Activated CD4-positive, alpha-beta T cell treated with anti-CD3 and anti-CD28 coated beads, Interleukin-2, Interleukin-6, amounts not matched to agents 100 ng/mL and 50 ng/mL, durations not matched to agents 16 hours and 8 hours (primary cell): ENCODE measurements at places on chromosomes 1 and 21.

DNA sequence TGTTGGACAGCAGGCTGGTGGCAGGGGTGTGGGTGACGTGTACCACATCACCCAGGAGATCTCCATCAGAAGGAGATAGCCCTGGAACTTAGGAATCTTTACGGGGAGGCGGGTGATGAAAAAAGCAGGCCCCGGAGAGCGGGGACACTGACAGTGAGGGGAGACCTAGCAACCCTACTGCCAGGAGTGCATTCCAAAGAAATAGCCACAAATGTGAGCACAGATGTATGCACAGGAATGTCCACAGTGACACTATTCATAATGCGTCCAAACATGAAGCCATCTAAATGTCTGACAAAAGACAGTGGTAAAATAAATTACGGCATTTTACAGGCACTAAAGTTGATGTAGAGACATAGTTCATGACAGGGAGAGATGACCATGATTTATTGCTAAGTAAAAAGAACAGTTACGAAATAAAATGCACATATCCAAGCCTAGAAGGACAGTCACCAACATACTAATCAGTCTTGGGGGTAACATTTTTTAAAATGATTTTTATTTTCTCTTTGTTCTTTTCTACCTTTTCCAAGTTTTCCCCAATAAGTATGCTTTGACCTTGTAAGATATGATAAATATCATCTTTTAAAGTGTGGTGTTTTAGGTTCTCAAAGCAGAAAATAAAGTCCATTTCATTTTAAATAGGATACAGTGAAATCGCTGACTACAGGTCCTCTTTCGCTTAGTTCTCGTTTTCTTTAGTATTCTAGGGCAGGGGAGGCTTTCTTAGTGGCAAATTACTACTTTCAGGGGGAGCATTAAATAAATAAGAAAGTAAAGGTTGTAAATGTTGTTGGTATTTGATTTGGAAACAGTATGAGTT lies 21.3 kb downstream of the CD247 start:
- DNase-seq: no peak

DNA sequence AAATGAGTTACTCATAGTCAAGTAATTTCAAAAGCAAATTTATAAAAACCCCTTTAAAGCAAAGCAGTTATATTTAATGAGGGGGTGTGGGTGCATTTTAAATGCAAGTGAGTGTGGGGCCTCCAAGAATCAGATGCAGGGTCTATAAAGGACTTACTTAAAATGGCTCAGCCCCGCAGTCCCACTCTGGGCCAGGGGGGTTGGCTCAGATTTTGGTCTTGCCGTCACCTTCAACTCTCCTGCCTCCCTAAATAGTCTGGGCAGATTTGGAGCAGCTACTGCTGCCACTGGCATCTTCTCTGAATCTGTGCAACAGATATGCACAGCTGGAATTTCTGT lies 16.2 kb downstream of the AMPD2 start:
- DNase-seq: no peak

DNA sequence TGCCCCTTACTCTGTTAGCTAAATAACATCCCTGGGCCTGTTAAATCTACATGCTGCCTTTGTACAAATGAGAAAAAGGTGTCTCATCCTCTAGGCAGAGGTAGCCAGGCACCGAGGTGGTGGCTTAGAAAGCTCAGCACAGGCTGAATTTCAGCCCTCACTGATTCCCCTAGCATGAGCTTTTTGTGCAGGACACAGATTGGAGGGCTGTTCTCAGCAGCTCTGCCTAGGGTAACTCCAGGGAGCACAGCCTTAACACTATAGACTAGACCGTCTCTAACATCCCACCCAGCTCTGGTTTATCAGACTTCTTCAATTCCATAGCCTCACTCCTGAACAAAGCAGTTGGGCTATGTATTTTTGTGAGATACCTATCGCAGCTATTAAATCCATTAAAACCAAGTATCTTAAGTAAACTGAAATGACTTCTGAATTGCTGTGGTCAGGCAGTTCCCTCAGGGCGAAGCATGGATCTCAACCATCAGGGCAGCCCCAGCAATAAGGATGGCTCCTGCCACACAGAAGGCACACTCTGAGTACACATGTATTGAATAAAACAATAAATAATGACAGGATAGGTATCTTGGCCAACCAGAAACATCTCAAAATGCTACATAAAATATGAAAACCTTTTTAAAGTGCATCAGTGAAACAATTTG lies 14.8 kb downstream of the S100A6 start:
- no peak for DNase-seq

DNA sequence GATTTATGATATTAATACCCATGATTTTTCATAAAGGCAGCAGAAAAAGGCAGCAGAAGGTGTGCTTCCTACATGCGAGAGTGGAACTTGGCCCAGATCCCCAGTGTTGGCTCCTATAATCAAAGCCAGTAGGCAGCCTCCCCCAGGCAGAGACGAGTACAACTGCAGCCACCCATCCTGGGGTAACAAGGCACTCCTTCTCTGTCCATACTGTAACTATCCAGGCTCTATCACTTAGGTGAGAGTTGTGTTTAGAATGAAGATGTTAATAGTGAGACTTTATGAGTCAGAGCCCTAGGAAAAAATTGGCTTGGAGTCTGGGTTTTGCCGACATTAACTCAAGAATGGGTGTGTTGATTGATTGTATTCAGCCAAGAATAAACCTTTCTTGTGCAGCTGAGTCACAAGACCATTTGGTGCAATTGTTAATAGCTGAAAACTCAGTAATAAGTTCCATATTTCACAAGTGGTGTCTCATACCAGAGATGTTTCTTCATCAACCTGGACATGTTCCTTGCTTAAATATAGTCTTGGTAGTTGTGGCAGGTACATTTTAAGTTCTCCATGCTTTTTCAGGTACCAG lies 322.3 kb downstream of the DUSP10 start:
- DNase-seq: no peak

- DNase-seq: no peak
Measured at GRCh38 chr1:105317976-105318375, 1568.3 kb downstream of the AMY1C start.

DNA sequence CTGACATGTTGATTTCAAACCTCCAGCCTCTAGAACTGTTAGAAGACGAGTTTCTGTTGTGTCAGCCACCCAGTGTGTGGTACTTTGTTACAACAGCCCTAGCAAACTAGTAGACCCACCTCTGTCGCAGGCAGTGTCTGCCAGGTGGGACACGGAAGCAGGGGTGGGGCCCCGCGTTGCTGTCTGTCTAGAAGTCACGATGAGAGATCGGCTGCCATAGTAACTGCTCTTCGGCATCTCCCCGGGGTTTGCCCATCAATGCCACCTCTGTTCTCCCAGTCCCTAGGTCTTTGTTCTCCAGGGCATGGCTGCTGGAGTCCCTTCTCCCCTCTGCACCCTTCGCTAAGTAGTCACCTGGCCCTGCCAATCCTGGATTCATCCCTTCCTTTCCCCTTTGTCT lies 15.2 kb upstream of the CLSTN1 start:
- no peak for DNase-seq

- DNase-seq: no peak
Measured at GRCh38 chr21:44589586-44590305, 2.6 kb downstream of the KRTAP10-6 start.

GRCh38 chr1:54312796-54313316 lies 93.3 kb downstream of the SSBP3 start:
- DNase-seq: no peak

DNA sequence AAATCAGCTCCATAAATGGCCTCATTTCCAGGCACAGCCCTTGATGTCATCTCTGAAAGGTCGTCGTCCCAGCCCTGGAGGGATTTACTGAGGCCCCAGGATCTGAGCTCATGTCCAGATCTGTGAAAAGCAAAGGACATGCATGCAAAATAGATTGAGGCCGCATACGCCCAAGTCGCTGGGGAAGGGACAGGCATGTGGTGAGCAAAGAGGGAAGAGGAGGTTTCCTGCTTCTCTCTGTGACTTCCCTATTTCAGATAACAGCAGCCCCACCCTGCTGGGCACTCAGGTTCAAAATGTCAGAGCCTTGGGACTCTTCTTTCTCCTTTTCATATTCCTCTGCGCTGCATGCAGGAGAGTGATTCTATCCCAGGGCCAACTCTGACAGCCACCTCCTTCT lies 197.2 kb downstream of the ADSS2 start:
- DNase-seq: no peak

- DNase-seq: no peak
Measured at GRCh38 chr1:226678251-226678650, 60.8 kb downstream of the ITPKB start.

GRCh38 chr1:96820107-96820506 lies 98.5 kb downstream of the PTBP2 start:
- DNase-seq: no peak

GRCh38 chr1:174031099-174031498 lies 8.9 kb upstream of the RC3H1 start:
- no peak for DNase-seq

DNA sequence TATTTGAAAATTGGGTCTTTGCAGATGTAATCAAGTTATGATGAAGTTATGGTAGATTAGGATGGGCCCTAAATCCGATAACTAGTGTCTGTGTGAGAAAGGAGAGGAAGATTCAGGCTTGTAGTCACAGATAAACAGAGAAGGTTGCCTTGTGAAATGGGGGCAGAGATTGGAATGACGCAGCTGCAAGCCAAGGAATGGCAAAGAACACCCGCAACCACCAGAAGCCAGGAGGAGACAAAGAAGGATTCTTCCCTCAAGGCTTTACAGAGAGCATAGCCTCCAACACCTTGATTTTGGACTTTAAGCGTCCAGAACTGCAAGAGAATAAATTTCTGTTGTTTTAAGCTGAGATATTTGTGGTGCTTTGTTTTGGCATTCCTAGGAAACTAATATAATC lies 35.4 kb upstream of the COL24A1 start:
- no peak for DNase-seq

- DNase-seq: no peak
Measured at GRCh38 chr1:184456189-184456588, 69.4 kb downstream of the C1orf21 start.

DNA sequence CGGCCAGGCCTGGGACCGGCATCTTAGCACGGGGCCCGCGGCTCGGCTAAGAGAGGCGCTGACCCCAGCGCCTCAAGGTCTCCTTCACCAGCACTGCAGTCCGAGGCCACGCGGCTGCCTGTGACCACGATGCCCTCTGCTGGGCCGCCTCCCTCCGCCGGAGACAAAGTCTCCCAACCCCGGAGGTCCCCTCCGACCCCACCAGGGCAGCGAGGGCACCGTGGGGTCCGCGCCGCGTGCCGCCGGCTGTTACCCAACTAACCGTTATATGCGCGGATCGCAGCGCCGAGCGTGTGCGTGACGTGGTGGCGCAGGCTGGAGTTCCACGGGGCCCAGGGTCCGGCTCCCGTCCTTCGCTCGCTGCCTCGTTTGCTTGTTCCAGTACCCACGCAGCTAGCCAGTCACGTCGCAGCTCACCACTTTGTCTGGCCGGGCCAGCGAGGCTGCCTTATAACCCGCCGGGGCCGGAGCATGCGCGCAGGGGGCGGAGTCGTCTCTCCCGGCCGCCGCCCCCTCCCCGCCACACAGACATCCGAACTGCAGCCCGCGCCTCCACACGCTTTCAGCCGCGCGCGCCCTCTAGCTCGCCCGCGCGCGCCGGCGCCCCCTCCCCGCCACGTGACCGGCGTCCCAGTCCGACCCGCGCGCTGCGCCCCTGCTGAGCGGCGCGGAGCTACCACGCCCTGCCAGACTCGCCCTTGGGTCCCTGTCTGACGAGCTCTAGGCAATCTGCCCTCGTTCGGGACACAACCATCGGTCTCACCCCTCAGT lies at the start of gene SLC16A1:
SLC16A1 (minus strand) TSS at position 424 of the 771 bp plus-strand sequence. CDS start 26,888 bp downstream, outside the sequence.
- peak; percentile 96 for DNase-seq

- no peak for DNase-seq
Measured at GRCh38 chr21:39660191-39660980, 47.6 kb downstream of the B3GALT5 start.

GRCh38 chr1:61993331-61993961 lies 201.2 kb upstream of the L1TD1 start:
- no peak for DNase-seq

DNA sequence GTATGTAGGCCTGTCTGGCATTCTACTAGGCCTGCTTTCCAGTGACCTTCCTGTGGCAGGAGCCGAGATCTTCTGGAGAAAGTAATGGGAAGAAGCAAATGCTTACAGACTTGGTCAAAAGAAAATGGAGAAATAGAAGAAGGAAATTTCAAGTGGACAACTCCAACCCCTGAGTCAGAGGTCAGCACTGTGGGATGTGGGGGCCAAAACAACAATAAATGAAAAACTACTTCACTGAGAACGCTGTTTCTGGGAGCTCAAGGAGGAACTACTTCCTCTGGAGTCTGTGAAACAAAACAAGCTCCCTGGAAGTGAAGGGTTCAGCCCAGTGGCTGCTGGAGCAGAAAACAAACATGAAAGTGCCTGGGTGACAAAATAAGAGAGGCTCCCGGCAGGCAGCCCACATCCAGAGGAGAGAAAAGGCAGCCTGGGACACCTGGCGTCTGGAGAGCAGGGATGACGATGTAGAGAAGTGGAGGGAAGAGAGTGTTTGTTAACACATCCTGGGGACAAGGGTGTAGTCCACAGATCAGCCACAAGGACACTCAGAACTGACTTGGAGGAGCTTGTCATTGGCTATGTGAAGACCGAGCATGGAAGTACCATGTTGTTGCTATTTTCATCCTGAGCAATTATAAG lies 355.2 kb downstream of the SMYD3 start:
- DNase-seq: no peak

GRCh38 chr1:30088594-30088993 lies 634.8 kb downstream of the MATN1 start:
- no peak for DNase-seq

GRCh38 chr1:153404768-153405167 lies 11.6 kb upstream of the S100A7A start:
- peak; percentile 66 for DNase-seq

DNA sequence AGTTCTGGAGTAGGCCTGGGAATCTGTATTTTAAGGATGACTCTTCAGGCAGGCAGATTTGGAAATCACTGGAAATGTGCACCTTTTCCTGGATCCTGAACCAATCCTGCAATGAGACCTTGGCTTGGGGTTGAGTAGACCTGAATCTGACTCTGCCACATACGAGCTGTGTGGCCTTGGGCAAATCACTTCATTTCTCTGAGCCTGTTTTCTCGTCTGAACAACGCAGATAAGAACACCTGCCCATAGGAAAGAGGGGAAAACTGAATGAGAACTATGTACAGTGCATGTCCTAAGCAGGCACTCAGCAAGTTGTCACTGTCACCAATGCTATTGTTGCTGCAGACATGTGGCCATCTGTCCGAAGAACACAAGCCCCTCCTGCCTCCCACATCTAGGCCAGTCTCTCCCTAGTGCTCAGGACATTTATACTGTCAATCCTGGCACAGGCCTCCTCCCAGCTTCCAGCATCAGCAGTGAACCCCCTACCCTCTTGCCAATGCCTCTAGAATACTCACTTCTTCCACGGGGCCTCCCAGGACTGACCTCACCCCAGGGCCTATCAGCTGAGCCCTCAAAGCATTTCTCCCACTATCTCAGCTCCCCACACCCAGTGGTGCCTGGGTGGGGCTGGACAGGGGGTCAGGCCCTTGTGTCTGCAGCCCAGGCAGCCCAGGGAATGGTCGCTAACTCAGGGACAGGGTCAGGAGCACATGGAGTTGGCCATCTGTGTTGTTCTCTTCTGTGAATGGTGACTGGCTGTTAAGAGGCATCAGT lies 88.8 kb upstream of the ZBTB40 start:
- DNase-seq: no peak

GRCh38 chr1:226405411-226405988 lies 2.4 kb downstream of the PARP1 start:
- peak; percentile 44 for DNase-seq
